T1000 (cell line): ENCODE measurements at places on chromosomes 11 and 22.
A peak's percentile ranks its signal among the peaks of the same experiment; 100 is the strongest.

DNA sequence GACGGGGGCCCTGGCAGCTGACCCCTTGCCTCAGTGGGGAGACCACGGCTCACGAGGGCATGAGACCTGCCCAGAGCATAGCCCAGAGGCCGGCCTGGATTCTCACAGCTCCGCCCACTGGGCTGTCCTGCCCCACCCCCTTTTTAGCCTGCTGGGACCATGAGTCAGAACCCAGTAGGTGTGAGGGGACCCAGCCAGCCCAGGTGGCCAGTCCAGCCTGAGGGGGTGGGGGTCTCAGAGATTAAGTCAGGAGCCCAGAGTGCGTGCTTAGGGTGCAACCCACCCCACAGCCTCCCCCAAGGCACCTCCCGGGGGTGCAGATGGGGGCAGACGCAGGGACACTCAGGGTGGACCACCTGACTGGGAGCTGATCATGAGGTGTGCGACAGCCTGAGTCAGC lies 40.1 kb upstream of the PPARA start:
- DNase-seq = no peak

DNA sequence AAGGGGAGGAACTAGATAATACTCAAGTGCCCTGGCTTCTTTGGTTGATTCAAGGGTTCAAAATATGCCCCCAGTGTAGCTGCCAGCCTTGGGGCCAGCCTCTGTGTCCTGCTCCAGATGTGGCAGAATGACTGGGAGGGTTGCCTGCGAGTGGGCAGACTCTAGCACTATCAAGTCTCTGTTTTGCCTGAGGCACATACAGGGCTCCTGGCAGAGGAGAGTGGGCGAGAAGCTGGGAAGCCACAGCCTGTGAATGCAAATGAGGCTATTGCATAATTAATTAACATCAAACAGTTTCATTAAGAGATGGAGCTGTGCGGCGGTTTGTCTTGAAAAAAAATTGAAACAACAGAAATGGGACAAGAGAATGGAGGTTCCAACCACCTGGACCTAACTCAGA lies 50.8 kb downstream of the BUD13 start:
- DNase-seq = no peak

- DNase-seq = no peak
Observed at GRCh38 chr11:130527636-130528297, 79.3 kb downstream of the ADAMTS15 start.

- DNase-seq = no peak
Observed at GRCh38 chr22:31870890-31871289, 73.4 kb upstream of the YWHAH start.

- DNase-seq = no peak
Observed at GRCh38 chr11:115500547-115501501, 3.4 kb downstream of the CADM1 start.

- no peak for DNase-seq
Observed at GRCh38 chr11:33585586-33586209, 114.9 kb downstream of the C11orf91 start.

DNA sequence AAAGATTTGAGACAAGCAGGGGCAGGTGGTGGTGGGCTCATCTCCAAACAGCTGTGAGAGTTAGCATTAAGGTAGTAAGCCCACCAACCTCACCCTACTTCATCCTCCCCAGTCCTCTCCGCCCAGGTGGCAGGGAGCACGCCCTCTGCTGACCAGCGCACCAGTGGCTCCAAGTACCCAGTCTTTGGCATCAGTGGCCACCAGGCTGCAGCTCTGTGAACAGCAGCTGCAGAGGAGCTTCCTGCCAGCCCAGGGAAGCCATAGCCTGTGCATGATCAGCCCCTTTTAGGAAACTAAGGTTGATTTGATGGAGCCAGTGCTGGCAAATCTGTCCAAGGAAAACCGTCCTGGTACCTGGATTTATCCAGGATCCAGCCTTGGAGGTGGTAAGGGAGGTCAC lies 21.7 kb downstream of the CAVIN3 start:
- no peak for DNase-seq

- no peak for DNase-seq
Observed at GRCh38 chr11:71996946-71997345, 1.8 kb upstream of the IL18BP start.

DNA sequence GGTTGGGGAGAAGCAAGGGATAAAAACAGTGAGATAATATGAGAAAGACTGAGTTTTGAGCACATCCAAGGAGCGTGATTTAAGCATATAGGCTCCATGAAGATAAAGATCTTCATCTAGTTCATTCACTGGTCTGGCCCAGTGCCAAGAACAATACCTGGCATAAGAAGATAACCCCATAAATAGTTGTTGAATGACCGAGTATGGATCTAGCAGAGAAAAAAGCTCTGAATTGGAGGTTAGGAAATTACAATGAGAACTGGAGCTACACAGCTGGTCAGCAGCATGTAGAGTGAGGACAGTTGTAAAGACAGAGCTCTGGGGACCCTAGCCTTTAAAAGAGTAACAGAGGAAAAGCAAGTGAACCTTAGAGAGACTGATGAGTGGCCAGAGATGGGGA lies 33.0 kb upstream of the PAK1 start:
- peak; percentile 52 for DNase-seq

DNA sequence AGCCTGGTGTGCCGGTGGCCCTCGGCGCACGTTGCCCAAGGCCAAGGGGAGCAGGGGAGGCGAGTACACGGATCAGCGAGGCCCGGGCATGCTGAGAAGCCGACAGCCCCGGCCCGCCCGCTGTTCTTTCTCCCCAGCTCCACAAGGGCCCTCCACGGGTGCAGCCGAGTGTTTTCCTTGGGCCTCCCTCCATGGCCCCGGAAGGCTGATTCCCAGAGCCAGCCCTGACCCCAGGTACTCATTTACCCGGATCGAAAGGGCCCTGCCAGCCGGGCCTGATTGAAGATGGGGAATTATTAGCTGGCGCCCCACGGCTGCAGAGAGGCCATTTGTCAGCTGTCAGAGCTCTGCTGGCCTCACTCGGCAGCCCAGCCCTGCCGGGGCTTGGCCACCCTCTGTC lies 53.1 kb downstream of the WNT7B start:
- DNase-seq = no peak

GRCh38 chr11:61815790-61816735 lies 740 bp downstream of the FADS1 start:
- peak; percentile 65 for DNase-seq

GRCh38 chr11:61616434-61616833 lies 35.6 kb upstream of the SYT7 start:
- DNase-seq = no peak

- DNase-seq = no peak
Observed at GRCh38 chr22:43592476-43592875, 180.7 kb downstream of the MPPED1 start.

DNA sequence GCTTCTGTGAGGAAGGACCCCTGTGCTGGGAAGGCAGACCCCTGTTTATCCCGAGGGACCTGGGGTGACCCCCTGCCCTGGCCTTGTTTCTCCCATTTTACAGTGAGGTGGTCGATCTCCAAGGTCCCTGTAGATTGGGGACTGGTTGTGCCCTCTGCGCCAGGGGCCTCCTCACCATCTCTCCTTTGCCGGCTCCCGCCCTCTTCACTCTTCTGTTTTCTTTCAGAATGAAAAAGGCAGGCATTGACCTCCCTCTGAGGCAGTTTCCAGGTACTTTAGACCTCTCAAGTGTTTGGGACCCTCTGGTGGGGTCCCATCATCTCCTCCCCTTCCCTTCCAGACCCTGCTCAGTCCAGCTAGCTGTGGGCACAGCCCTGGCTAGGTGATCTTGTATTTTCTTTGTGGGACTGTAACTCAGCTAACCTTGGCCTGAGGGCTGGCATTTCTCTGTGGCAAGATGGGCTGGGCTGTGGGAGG lies 1.5 kb downstream of the SERPINH1 start:
- DNase-seq = no peak

- DNase-seq = no peak
Observed at GRCh38 chr11:103372906-103373305, 263.7 kb downstream of the DYNC2H1 start.

DNA sequence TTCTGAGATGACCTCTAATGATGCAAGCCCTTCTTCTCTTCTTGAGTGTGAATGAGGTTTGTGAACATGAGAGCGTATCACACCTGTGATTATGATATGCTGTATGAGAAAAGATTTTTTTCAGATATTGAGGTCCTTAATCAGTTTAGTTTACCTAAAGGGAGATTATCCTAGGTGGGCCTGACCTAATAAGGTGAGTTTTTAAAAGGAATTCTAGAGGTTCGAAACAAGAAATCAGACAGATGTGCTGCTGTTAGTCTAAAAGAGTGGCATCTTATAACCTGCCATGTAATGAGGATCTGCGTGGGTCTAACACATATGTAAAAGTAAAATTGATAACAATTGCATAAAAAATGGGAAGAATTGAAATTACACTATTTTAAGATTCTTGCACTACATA lies 33.8 kb downstream of the MSANTD4 start:
- no peak for DNase-seq

DNA sequence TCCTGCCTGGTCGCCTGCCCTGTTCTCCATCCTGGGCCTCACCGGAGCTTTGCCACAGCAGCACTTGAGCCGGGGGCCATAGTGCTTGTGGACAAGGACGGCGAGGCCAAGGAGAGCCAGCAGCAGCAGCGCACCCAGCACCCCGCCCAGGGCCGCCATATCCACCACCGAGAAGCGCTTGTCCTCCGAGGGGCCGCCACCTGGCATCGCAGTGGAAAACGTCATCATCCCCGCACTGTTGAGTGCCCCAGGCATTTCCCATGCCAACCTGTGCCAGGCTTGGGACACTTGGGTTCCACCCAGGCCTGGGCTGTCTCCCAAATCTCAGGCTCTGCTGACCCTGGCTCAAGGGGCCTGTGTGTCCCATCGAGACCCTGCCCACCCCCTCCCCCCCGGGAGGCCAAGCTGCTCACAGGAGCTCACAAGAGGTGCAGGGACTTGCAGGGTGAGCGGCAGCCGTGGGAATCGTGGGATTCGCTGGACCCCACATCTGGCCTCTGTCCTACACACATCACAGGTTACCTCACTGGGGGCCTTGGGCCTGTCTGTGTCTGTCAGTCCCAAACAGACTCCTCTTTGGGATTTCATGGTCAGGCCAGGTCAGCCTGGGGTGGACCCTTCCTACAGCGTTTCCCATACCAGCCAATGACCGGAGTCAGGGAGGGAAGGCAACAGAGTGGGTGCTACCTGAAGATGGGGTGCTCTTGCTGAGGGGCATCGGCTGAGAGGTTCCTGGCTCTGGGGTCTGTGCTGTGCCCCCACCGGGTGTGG lies 2.3 kb upstream of the IRF7 start:
- DNase-seq = no peak

- no peak for DNase-seq
Observed at GRCh38 chr11:47137476-47137875, 39.2 kb downstream of the ARFGAP2 start.

DNA sequence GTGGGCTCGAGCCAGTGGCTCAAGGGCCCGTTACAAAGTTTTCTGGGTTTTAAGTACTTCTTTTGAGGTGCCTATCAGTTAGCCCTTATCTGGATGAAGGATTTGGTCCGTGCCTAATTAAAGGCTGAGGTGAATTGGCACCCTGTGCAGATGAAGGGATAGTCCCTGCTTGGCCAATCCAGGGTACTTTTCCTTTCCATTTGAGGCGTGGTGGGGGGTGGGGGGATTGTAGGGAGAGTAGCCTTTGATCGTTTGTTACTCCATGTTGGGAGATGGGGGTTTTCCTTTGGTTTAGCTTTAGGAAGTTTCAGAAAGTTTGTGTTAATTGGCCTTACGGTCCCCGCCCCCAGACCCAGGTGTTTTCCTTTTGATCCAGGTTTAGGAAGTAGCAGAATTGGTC lies 170.8 kb downstream of the DDX10 start:
- DNase-seq = no peak

DNA sequence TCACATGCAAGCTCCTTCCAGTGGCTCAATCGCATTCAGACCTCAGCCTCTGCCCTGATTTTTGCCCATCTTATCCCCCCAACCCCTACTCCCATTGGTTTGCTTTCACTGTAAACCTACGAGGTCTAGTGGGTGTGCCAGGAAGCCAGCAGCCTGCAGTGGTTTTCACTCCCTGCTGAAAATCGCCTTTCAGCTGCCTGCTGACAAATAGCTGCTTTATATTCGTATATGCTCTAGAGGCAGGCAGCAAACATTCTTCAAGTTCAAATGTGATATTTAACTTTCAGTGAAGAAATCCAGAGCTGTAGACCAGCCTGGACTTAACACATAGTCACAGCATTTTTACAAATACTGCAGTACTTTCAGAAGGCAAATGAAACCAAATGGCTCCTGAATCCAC lies 92.8 kb upstream of the APOA1 start:
- DNase-seq = no peak

DNA sequence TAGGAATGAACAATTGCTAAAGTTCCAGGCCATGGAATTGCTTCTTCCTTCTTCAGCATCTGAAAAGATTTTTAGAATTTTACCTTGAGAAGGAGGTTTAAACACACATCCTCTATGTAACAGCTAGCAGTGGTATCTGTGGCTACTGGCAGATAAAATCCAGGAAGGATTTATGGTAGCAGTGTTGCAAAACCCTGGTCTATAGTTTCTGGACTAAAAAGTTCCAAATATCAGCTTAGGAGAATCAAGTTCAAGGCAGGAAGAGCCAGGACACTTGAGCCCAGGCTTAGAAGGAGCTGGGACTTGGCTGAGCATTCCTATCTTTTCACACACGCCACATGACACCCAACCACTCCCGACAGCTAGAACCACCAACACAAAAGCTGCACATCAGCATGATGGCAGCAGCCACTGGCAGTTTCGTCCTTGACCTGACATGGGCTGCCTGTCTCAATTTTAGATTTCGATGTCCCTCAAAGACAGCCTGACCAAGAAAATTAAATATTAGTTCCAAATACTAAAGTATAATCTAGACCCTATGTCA lies 14.1 kb downstream of the LARGE2 start:
- no peak for DNase-seq
